ENCODE measurements at places on chromosomes 7 and 10.

- DNase-seq: peak; percentile 56
Observed at GRCh38 chr7:5704534-5704922, 76.9 kb downstream of the RNF216 start.

- no peak for DNase-seq
Observed at GRCh38 chr7:77570330-77571011, 33.4 kb downstream of the PTPN12 start.

GRCh38 chr10:60188548-60188947, 201.1 kb downstream of the ANK3 start:
- DNase-seq: no peak

DNA sequence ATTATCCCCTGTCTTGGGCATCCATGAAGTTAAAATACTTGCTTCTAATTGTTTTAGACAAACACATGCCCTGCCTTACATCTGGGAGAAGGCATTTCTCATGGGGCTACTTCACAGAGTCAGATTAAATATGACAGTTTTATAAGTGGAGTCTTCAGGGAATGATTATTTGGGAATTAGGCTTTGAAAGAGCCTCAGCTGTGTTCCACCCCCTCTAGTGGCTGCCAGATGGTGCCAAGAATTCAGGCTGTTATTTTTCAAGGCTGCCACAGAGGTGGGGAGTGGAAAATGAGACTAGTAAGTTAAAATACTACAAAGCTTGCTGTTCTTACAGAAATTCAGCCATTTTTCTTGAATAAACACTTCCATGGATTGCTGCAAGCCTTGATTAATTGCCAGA, 45.8 kb upstream of the DNAH11 start:
- no peak for DNase-seq

DNA sequence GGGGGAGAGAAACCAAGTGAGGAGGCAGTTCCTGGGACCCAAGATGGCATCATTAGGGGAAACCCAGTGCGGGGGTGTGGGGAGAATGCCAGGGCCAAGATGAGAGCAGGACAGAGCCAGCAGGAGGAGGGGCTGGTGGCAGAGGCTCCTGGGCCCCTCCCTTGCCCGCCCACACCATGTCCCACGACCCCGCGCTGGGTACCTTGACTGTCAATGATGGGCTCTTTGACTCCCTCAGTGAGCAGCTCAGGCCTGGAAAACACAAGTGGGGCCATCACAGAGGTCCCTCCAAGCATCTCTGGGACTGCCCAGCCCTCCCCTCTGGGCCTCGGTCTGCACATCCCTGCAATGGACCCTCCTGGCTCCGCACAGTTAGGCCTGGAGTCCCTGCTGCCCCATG, 75.4 kb downstream of the RABGEF1 start:
- DNase-seq: no peak

DNA sequence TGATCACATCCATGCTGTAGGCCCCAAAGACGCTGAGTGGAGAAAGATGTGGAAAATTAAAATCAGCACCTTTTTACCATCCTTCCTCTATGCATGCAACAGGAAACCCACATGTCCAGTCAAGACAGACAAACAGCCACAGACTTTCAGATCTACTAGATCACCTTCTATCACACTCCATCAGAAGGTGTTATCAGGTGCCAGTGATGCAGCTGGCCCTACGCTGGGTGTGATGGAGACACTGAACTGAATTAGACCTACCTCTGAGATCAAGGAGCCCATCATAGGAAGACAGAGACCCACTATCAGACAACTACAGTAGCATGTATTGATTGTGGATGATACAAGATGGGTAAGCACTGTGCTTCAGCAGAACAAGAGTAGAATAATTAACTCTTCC, 15.5 kb downstream of the CYP3A4 start:
- no peak for DNase-seq

DNA sequence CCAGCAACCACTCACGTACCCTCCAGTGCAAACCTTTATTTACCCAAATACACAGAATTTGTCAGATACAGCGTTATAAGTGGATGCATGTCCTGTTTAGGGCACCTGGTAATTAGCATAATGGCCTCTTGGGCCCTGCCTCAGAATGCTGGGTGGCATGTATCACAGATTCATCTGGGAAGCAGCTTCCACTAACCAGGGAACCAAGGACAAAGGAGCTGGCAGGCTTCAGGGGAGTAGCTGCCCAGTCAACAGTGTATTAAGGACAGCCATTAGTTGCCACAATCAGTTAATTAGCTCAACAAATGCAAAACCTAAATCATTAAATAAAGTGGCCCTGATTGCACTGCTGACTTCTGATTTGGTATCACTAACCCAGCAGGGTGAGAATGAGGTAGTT, 105.7 kb downstream of the RAPGEF5 start:
- DNase-seq: no peak

All from right kidney (tissue), 9 donors.